IPS DF 19.7 (cell line): ENCODE measurements at places on chromosomes 4 and X.
A peak's percentile ranks its signal among the peaks of the same experiment; 100 is the strongest.

GRCh38 chrX:130995439-130995838, 62.7 kb upstream of the ARHGAP36 start:
- no peak for DNase-seq

DNA sequence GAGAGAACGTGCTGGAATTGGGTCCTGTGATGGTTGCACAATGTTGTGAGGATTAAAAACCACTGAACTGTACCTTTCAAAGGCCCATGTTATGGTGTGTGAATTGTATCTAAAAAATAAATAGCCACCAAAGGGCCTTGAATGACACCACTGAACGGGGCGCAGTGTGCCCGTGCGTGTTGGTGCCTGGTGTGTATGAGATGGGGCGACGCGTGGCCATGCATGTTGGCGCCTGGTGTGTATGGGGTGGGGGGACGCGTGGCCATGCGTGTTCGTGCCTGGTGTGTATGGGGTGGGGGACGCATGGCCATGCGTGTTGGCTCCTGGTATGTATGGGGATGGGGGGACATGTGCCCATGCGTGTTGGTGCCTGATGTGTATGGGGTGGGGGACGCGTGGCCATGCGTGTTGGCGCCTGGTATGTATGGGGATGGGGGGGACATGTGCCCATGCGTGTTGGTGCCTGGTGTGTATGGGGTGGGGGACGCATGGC, 66.6 kb upstream of the HELT start:
- no peak for DNase-seq

DNA sequence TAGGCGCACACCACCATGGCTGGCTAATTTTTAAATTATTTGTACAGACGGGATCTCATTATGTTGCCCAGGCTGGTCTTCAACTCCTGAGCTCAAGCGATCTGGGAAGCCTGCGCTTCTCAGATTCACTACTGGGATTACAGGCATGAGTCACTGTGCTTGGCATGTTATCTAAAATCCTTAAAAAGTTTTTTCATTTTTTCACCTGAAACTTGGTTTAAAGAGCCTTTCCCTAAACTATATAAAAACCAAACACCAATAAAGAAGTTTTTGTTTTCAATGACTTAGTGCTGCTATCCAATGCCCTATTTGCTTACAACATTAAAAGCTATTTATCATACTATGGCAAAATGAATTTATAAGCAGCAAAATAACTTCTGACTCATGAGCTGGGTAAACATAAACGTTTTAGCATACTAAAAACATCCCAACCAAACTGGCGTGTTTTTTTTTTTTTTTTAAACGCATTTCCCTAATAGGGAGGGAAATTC, 127.8 kb downstream of the UBE2K start:
- no peak for DNase-seq

- no peak for DNase-seq
These were observed 24.7 kb downstream of the CUL4B start for GRCh38 chrX:120536061-120536460.

DNA sequence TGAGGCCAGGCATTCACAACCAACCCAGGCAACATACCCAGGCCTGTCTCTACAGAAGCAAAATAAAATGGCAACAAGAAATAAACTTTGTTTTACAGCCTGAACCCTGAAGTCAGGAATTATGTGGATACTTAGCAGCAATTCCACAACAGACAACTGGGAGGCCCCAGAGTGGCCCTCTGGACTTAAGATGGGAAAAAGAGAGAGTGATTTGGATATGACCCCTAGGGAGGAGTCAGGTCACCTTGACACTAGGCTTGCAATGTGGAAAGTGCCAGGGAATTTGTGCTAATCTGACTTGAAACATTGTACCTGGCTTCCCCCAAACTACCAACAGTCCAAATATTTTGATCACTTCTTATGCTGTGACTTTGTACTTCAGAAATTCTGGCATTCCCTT, 193.1 kb downstream of the PARM1 start:
- DNase-seq: no peak

DNA sequence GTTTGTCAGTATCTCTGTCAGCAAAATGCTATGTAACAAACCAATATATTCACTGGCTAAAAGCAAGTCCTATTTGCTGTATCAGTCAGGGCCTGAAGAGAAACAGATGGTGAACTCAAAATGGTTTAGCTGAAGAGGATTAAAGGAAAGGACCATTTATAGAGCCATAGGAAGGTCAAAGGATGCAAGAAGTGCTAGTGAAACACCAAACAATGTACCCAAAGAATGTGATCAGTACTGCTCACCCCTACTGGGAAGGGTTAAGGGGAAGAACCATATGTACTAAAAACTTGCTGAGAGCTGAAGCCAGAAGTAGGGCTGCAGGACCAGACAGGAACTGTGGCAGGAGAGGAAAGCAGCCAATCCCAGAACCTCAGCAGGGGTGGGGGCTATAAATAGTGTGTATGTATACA, 479.3 kb downstream of the INPP4B start:
- DNase-seq: no peak

- DNase-seq: no peak
These were observed 34.0 kb downstream of the TACC3 start for GRCh38 chr4:1755297-1755696.

DNA sequence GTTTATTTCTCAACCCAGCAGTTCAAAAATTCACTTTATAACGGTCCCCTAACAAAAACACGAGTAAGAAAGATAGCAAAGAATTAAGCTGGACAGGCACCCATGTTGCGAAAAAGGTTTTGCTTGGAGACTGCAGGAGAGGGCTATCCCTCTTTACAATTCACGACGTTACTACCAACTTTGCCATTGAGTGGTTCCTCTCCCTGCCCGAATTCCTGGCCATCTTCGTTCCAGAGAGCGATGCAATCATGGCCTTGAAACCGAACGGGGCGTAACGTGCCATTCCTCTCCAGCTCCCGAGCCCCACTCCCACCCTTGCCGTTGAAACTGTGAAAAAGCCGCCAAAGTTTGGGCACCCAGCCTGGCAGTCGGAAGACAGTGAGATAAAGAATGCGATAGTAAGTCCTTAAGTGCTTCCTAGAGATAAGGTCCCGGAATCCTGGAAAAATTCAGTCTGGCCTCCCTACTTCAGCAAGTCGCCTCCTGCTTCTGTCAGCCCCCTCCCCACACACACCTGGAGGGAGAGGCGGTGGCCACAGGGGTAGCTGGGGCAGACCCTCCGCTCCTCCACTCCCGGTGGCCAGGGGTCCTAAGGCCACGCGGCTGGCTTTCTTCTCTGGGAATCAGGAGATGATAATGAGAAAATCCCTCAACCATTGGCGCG, 65.2 kb downstream of the FBXO8 start:
- no peak for DNase-seq

DNA sequence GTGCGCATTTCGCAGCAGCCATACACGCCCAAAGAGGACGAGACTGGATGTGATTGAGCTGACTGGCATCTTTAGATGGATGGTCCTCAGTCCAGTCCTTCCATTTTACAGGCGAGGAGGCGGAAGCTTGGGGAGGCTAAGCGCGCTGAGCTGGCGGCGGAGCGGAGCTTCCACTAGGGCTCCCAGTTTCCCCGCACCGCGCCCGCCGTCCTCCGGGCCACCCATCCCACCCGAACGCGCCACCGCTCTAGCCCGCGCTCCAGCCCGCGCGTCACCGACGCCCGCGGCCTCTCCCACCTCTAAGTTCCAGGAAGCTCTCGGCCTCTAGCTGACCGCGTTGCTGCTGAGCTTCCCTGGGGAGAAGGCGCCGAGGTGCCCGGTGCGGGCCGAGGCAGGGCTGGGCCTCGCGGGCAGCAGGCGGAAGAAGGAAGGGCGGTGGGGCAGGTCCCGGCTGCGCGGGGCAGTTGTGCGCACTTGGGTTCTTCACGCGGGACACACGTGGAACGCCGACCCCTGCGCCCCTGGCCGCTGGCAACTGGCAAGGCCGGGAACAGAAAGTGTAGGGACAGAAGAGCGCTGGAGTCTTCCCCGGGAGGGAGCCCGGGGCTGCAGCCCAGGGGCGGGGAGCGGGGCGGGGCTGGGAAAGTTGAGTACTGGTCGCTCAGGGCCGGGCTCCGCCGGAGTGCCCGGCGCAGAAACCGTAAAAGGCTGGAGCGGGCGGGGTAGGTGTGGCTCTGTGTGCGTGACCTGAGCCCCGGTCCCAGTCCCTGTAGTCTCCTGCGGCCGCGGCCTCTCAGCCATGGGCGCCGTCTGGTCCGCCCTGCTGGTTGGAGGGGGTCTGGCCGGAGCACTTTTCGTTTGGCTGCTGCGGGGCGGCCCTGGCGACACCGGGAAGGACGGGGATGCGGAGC, at the start of gene STBD1:
TSS of gene STBD1 (plus strand) at position 763 of the 911 bp plus-strand sequence. CDS start at position 800, 37 bp downstream.
- DNase-seq: peak; percentile 17

DNA sequence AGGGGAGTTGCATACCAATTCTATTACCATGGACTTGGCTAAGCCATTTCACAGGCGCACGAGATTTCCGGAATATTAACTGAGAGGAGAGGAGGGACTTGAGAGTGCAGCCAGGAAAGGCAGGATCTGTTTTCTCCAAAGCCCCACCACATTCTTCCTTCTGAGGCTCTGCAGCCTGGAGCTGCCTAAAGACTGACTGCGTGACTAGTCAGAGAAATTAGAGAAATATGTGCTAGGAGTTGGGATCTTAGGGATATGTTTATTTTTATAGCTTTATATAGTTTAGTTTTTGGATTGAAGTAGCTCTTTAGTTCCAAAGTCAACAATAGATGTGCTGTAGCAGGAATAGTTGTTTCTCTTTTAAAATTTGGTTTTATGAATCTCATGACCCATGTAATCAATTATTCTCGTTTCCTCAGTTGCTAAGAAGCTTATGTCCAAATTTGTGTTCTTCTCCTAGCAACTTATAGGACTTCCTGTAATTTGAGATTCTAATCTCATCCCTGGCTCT, 300.1 kb upstream of the DDX53 start:
- no peak for DNase-seq

DNA sequence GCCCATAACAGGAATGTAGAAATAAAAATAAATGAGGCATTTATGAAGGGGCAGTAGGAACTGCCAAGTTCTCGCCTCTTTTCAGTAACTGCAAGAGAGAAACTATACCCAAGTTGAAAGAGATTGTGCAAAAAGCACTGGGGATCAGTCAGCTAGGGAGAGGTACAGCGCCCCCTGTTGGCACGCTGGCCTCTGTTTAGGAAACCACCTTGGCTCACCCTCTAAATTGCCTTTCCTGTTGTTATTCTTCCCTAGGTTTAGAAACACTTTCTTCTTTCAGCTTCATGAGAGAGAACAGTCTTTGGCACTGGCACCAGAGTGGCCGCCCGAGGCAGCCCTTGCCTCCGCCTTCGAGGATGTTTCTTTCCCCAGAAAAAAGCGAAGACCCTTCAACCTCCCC, 348.5 kb downstream of the MID1IP1 start:
- no peak for DNase-seq

DNA sequence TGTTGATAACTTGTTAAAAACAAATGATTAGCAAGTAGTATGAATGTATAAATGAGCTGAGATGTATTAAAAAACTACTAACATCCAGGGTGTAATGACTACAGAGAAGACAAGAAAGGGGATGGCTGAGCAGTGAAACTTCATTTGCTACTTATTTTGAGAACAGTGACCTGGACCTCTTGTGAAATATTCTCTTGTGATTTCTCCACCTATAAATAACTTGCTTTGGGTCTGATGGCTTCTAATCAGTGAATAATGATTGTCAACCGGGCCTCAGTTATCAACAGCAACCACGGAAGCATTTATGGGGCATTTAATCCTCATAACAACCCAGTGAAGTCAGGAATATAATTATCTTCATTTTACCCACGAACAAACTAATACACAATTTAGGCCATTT, 154.2 kb upstream of the HAND2 start:
- no peak for DNase-seq

- DNase-seq: no peak
These were observed 116.0 kb upstream of the PDE5A start for GRCh38 chr4:119744580-119744979.

- no peak for DNase-seq
These were observed 428.6 kb downstream of the DTHD1 start for GRCh38 chr4:36709991-36710390.

DNA sequence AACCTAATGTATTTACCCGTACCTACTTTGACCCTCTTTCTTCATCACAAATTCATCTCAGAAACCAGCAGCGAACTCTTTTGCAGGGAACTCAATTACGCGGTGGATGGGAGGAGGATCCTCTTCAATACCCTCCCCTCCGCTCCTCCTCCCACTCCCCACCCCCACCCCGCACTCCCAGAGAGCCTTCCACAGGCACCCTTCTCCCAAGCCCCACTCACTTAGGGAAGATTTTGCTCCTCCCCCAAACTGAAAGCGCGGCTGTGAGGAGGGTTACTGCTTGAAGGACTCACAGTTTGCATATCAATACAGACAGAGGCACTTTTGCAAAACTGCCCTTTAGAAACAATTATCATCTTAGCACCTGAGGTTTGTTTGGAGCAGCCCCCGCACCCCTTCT, 960 bp upstream of the IL1RAPL1 start:
- no peak for DNase-seq

DNA sequence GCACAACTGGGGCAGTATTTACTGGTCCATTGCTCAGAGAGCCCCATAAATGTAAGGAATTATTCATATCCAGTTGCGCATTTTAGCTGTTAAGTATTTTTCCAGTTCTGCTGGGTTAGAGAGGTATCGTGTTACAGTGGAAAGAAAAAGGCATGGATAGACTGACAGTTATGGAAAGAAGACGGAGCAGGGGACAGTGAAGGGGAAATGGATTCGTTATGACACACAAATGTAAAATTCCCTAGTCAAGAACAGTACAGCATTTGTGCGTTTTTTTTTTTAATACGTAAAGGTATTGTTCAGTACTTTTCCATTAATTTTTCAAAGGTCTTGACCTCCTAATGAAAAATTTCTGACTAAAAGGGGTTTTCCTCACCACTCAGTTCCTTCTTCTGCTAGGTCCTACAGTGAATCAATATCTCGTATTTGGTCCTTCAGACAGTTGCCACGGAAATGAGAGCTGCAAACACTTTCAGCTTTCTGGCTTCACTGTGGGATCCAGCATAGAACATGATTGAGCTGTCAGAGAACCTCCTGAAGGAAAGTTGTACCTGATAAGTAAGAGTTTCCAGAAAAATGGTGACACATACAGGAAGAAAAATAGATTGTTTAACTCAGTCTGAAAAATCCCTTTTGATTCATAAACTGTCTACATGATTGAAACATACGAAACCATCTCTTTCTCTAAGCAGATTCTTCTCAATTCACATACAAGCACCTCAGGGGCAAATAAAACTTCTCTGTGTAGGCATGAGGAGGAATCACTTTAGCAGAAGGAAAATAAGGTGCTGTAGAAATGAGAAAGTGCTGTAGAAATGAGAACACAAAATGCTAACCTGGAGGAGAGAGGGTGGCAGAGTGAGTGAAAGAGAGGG, 21.8 kb upstream of the BBS12 start:
- DNase-seq: no peak

DNA sequence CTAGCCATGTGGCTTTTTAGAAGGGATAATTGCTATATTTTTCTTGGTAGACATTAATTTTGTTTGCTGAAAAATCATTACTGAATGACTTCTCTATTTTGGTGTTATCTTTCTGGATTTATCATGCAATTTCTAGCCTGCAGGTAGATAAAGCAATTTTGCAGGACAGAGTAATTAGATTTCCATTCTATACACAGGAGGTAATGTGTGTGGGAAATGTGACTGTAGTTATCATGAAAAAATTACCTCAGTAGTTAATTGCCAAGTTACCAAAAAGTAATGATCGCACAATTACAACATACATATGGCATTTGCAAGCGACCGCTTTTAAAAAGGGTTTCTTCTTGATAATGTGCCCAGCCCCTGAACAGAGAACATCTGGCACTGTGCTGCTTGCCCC, 66.1 kb downstream of the KIT start:
- DNase-seq: no peak
